ENCODE measurements at places on chromosomes 16 and 17.

GRCh38 chr17:43431714-43432523, 33.1 kb downstream of the ARL4D start:
- no peak for DNase-seq

- no peak for DNase-seq
Measured at GRCh38 chr16:79188115-79188738, 412.3 kb downstream of the MAF start.

DNA sequence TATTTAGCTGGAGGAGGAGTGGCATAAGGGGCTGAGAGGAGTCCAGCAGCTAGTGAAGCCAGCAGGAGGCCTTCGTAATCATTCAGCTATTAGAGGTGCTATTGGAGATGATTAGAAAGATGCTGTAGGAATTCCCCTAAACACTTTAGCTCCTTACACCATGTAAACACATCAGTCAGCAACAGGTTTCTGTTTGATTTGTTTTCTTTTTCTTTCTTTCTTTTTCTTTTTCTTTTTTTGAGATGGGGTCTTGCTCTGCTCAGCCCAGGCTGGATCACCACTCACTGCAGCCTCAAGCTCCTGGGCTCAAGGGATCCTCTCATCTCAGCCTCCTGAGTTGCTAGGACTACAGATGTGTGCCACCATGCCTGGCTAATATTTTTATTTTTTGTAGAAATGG, 10.6 kb upstream of the SEPHS2 start:
- no peak for DNase-seq

GRCh38 chr16:23279721-23280153, 22.4 kb upstream of the SCNN1B start:
- no peak for DNase-seq

DNA sequence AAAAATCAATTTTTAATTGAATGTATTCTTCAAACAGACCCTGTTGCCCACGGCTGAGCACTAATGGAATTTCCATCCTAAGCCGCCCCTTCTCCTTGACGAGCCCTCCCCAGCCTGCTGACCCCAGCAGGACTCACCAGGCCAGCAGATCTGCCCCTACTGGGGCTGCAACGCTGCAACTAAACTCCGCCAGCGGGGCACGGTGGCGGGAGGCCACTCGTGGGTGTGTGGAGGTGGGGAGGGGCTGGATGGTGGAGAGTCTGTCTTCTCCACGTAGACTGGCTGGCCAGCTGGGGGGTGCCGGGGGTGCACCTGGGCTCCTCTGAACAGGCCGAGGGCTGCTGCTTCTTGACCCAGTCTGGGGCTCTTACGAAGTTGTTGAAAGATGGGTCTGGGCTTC, 67.8 kb downstream of the ENGASE start:
- DNase-seq, result no peak

DNA sequence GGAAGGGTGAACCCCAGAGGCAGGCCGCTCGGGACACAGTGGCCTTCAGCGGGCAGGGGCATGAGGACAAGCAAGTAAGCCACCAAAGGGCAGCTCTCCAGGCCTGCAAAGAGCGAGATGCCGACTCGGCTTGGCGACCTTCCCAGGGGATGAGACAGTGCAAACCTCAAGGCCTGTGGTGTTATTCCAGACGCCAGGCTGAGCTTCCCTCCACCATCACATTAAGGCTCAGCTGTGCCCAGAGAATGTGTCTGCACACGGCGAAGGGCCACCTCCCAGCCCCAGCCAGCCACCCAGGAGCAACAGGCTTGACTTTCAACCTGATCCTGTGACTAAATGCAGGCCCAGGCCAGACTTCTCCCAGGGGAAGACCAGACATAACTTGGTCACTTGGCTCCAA, 251.4 kb downstream of the SOX9 start:
- DNase-seq, result no peak

GRCh38 chr16:54579106-54579728, 292.6 kb upstream of the IRX3 start:
- no peak for DNase-seq

All from LoVo (cell line).